ENCODE measurements at places on chromosomes 7 and 10.

- DNase-seq: no peak
Observed at GRCh38 chr7:12161146-12161545, 49.9 kb upstream of the TMEM106B start.

DNA sequence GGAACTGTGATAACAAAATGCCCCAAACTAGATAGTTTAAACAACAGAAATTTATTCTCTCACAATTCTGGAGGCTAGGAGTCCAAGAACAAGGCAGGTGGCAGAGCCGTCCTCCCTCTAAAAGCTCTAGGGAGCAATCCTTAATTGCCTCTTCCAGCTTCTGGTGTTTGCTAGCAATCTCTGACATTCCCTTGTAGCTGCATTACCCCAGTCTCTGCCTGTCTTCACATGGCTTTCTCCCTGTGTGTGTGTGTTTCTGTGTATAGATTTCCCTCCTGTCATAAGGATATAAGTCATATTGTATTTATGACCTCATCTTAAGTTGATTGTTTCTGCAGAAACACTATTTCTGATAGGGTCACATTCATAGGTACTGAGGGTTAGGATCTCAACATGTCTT lies 177.5 kb downstream of the WNT2 start:
- no peak for DNase-seq

GRCh38 chr10:9786576-9786975 lies 1231.1 kb upstream of the CELF2 start:
- no peak for DNase-seq

DNA sequence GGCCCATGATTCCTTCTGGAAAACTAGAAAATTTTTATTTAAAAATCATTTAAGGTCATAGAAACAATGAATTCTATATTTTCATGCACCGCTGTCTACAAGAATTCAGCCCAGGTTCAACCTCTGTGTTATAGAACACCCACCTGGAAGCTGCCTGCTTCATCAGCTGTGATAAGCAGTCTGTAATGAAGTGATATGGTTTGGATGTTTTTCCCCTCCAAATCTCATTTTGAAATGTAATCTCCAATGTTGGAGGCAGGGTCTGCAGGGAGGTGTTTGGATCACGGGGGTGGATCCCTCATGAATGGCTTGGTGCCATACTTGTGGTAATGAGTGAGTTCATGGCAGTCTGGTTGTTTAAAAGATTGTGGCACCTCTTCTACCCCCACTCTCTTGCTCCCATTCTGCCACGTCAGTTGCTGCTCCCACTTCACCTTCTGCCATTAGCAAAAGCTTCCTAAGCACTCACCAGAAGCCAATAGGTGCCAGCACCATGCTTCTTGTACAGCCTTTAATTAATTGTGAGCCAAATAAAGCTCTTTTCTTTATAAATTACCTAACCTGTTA lies 55.6 kb downstream of the MRPL32 start:
- no peak for DNase-seq

DNA sequence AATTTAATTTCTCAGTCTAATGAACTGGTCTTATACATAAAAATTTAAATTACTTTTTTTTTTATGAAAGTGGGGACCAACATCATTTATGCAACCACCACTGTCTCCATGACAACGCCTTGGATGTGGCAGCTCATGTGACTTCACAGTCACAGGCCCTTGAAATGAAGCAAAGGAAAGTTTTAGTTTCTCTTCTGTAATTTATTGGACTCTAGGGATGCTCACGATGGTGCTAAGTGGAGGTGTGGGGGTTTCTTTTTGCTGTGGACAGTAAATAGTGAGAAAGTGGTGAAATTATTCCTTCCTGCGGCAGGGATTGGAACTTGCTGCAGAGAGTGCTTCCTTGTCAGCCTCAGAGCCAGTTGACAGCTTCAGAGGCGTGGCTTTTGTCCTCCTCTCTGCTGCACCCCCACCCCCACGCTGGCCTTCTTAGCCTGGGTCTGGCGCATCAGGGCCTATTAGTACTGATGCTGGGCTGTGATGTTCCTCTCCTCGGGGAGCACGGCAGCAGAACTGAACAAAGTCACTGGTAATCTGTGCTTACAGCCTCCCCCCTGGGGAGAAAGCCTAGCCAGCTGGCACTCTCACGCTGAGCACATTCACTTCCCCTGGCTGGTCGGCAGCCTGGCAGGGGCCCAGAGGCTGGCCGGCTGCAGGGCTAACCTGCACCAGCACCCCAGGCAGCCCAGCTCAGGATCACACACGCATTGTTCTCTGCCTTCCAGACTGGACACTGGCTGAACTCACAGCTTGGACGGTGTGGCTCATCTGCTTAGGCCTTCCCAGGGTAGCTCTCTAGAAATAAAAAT lies 517.5 kb upstream of the GALNT17 start:
- peak; percentile 30 for DNase-seq

DNA sequence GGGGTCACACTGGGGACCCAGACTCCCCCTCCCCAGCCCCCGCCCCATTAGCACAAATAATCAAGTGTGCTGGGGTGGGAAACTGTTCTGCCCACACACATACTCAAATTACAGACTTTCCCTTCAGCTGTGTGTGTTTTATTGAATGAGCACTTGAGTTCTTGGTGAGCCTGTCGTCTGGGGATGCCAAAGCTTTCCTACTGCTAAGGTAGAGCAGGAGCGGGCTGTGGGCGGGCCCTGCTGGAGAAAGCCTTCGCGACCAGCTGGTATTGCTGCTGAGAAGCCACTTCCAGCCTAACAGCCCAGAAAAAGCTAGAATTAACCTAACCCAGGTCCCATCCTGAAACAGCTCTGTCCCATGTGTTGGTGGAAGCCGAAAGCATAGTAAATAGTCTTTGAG lies 87.0 kb upstream of the KMT2E start:
- DNase-seq: peak; percentile 44

DNA sequence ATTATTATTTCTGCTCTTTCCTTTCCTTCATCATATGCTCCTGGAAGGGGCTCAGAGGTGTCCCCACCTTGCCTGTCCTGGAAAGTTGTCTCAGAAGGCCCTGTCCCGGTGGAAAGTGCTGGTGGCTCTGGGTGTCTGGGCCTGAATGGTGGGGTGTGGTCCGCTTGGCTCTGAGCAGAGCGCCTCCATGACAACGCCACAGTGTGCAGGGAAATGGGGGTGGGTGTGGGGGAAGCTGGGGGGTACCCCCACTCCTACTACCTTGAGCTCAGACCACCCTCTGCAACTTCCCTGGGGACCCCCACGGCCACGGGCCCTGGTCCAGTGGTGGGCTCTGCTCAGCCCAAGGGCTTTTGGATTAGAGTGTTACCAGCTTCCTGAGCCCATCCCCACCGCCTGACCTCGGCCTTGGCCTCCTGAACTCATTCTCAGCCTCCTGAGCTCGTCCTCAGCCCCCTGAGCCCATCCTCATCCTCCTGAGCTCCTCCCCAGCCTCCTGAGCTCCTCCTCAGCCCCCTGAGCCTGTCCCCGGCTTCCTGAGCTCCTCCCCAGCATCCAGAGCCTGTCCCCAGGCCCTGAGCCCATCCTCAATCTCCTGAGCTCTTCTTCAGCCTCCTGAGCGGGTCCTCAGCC lies 106.4 kb upstream of the FAM20C start:
- DNase-seq: no peak

DNA sequence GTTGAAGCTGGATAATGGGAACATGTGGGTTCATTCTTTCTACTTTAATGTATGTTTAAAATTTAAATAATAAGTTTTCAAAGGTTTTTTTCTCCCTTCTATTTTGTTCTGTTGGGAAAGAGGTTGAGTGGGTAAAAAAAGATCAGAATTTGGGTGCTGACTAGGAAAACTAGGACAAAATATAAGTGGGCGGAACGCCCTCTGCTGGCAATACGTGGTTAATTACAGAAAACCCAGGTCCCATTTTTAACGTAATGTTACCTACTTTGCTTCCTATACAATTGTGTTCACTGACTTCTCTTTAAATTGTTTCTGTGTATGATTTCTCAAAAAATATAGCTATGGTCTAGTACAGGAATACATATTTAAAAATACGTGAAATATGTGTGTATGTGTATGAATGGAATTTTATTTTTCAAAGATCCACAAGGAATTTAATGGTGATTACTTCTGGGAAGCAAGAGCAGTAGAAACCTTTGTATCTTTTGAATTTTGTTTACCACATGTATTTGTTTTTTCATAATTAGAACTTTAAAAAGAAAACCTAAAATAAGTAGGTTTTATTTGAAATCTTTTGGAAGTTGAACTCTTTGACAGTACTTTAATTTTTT lies 8.7 kb downstream of the ECD start:
- peak; percentile 57 for DNase-seq

DNA sequence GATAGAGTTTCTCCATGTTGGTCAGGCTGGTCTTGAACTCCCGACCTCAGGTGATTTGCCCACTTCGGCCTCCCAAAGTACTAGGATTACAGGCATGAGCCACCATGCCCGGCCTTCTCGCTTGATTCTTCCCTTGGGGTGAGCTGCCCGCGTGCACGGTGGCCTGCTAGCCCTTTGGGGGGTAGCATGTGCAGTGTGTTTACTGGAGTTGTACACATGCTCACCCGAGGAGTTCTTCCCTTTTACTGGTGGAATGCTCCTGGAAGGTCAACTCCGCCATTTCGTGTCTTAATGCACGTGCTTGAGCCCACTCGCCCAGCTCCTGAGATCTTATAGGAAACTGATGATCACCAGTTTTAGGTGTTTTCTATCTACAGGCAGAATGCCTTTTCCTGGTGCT lies 17.0 kb upstream of the ADAMTS14 start:
- no peak for DNase-seq

DNA sequence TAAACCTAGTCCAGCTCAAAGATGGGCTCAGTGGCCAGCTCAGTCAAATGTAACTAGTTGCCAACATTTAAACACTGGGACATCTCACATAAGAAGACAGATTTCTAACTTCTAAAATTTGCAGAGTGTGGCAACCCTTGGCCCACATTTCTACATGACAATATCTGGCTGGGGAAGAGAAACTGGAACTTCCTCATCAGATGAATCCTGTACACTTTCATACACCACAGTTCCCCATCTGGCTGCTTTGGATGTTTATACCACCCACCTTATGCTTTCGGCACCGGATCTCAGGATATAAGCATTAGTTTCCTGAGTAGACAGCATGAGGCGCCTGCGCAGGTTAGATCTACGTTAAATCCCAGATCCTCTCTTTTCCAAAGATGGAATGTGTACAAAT lies 199.3 kb downstream of the PRKG1 start:
- DNase-seq: no peak

DNA sequence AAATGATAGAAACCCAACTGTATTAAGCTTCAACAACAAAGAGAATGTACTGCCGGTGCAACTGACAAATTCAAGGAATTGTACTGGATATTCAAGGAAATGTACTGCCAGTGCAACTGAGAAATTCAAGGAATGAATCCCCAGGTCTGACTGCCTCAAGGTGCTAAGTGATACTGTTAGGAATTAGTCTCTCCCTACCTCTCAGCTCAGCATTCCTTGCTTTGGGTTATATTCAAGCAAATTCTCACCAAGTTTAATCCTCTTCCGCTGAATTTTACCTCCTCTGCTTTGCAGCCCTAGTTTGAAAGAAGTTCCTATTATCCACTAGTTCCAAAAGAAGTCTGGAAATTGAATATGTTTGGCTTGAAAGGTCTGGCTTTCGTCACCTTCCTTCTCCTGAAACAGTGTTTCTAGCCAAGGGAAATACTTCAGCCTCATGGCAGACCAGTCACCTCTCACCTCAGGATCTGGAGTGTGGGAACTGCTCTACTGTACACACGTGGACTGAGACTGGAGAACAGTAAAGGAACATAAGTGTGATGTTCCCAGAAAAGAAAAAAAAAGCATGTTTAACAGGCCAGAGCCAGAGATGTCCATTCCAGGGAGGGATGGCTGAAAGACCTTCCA lies 60.4 kb downstream of the SORCS1 start:
- no peak for DNase-seq

DNA sequence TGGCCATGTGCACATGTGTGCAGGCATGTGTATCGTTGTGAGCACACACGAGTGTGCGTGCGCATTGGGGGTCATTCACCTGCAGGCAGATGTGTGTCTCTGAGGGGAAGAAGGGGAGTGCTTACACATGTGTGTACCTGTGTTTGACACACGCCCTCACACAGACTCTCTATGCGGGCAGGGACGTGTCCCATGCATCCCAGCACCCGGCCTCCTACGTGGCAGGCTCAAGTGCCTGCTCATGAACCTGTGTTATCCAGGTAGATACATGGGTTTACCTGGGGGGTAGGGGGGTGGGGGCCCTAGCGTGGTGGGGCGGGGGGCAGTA lies 18.6 kb downstream of the KCP start:
- no peak for DNase-seq

DNA sequence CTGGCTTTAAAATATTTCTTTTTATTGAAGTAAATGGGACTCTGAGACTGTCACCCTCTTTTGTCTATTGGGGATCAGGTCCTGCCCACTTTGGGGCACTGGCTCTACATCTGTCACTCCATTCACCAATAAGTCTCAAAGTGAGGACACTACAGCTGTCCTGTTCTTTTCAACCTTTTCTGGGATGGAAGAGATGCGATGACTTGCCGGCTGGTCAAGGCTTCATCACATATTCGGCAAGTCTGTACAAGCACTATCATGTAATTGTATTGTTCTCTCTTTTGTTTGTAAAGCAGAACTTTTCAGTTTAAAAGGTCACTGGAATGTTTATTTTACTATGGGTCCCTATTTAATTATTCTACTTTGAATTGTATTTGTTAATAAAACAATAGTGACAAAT lies 17.7 kb upstream of the SP8 start:
- DNase-seq: no peak

DNA sequence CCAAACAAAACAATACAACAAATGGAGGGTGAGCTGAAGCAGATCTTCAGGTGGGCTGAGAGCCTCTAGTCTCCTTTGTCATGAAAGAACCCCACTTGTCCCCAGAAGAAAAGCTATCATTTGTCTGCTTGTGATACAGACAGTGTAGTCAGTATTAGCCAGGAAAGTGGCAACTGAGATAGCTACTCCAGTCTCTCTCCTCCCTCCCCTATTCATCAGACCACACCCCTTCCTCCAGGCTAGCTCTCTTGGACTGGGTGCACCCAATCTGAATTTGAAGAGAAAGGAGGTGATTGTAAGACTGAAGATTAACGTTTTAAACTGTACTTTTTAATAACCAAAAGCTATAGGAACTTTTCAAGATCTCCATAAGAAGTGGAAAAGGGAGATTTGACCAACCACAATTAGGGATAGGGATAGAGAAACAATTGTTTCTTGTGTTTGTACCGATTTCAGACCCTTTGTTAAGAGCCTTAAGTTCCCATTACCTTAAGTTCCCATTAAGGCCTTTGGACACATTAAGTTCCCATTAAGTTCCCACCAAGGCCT lies 14.1 kb downstream of the BMPR1A start:
- no peak for DNase-seq

DNA sequence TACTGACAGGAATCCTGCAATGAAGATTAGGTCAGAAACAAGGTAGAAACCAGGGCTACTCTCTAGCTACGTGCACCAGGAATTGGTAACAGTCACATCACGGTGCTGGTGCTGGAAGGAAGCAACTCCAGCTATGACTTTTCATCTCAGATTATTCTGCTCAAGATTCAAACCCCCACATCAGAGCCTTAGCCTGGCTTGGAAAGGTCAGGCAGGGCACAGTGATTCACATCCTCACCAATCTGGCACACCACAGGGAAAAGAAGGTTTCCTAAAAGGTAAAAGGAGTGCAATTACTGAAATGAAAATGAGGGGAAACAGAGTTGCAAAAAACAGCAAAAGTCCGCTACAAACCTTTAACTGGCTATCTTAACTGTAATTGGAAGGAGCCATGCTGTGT lies 240.2 kb upstream of the NPSR1 start:
- no peak for DNase-seq

All from WTC11 (cell line).